CD8-positive, alpha-beta memory T cell (primary cell): ENCODE measurements at places on chromosomes 1 and 21. TPM values are rescaled to one million over a fixed set of nuclear protein-coding genes. Genes with fewer than 3 reads are reported as not detected.

The ATAD3A gene
- total RNA-seq: 97.4 TPM

The OR2T11 gene
- not detected for total RNA-seq

The NES gene
- not detected for total RNA-seq

The ETV3L gene
- not detected for total RNA-seq

The FOXD2 gene
- total RNA-seq: 0.18 TPM

The CACHD1 gene
- total RNA-seq: 0.35 TPM

DNA sequence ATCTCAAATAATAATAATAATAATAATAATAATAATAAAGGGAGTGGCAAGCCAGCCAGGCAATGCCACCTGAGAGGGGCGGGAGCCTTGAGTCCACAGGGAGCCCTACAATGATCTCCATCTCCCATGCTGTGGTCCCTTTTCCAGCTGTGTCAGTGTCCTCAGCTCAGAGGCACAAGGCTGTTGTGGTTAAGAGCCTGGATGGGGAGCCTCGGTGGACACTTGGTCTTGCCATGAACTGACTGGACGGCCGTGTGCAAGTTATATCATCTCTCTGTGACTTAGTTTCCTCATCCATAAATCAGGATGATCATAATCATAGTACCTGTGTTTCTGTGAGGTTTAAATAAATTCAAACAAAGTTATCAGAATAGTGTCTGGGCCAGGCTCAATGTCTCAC lies 127.8 kb upstream of the TIAM1 start:
- DNase-seq: no peak

GRCh38 chr1:4137621-4138415 lies 237.7 kb upstream of the C1orf174 start:
- no peak for DNase-seq

DNA sequence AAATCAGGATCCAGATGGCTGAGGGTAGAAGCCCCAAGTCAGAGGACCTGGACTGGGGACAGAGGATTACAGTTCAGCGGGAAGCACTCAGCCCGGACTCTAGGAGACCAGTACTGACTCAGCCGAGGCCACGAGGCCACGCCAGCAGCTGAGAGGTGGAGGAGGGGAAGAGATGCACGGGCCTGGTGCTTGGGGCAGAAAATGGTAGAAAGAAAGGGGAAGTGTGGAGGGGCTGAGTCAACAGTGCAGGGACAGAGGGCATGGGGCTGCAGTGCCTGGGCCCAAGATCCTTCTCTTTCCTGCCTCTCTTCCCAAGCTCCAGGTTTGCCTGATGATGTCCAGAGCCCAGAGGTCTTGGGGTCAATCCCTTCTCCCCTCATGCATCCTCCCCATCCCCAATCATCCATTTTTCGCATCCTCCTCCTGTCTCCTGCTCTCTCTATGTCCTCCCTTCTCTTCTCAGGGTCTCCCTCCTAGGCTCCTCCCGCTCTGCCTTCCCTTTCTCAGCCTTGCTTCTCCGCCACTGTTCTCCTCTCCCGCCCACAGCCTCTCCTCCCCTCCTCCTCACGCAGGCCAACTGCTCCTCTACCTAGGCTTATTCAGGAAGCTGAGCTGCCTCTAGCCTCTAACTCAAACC lies 7.7 kb downstream of the ARHGEF2 start:
- DNase-seq: no peak

DNA sequence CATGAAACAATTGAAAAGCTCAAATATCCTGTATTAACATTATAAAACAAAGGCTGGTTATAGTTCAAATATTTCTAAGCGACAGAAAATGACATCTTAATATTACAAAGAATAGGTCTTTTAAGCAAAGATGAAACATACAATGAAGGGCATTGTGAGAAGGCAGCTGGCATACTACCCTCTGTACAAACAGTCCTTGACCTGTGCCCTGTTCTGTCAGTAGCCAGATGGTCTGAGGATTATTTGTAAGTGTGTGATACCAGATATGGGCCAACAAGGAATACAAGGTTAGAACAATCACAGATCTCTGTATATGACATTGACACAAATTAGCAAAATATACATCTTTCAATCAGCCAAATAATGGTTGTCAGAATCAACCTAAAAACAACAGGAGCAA lies 1350.4 kb downstream of the AMY1C start:
- DNase-seq: no peak

- DNase-seq: no peak
Observed at GRCh38 chr1:245378311-245378722, 223.5 kb downstream of the KIF26B start.

GRCh38 chr21:34513129-34513675 lies 1.2 kb upstream of the KCNE1 start:
- no peak for DNase-seq

- DNase-seq: no peak
Observed at GRCh38 chr21:40531431-40532110, 315.4 kb downstream of the DSCAM start.

DNA sequence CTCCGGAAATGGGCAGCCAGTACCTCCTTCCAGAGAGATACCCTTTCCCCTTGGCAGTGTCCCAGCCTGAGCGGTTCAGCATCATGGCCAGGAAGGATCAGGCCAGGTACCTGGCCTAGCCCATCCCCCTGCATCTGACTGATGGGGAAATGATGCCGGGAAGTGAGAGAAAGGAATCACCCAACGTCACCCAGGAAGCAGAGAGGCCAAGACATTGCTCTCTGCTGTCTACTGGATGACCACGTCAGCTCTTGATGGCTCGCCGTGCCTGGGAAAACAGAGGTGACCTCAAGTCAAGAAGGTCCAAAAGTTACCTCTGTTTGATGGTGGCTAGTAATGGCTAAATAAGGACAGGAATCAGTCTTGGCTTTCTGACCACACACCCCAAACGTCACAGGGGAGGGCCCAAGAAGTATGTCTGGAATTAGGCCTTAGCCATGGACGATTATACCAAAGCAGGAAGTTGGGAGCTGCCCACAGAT lies 79.0 kb downstream of the MRPL37 start:
- no peak for DNase-seq

DNA sequence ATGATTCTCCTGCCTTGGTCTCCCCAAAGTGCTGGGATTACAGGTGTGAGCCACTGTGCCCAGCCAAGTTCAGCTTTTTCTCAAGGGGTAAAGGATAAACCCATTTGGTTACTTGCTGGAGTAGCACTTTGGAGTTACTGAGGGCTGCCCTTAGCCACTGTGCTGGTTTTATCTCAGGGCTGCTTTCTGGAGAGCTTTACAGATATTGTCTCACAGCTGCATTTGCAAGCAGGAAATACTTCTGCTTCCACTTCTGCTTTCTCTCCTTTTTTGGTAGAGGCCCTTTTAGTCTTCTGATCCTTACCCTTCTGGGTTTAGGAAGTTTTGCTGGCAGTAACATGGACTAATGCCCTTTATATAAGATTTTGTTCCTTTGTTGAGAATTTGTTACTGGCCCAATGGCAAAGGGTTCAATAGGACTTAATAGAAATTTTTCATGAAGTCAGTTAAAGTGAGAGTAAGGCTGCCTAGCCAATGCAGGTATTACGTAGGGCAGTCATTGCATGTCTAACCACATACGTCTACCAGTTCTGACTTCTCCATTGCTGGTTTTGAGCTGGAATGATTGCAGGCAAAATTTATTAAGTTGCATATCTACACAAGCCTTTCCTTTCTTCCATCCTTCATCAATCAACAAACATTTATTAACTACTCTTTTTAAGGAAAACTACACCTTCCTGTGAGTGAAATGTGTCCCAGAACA lies 24.4 kb downstream of the CAP1 start:
- DNase-seq: no peak

DNA sequence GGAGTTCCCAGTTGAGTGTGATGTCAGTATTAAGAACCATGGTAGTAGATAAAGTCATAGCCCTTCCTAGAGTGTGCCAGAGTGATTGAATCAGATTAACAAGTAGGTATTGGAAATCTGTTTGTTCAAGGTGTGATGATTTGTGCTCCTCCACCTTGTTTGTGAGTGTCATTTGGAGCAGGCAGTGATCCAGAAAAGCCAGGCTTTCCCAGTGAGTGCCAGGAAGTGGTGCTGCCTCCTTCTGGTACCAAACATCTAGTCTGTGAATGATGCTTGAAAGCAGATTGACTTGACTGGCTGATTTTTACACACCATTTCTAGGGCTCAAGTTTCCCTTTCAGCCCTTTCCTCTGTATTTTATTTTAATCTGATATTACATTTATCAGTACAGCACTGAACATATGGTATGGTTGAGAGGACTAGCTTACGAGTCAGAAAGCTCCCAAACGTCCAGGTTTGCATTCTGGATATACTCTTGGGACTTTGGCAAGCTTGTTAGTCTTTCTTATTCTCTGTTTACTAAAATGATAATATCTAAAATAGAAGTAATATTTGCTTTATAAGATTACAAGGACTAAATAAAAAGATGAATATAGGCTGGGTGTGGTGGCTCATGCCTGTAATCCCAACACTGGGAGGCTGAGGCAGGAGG lies 100.7 kb downstream of the PATJ start:
- DNase-seq: no peak

GRCh38 chr1:64687725-64688327 lies 57.0 kb upstream of the RAVER2 start:
- no peak for DNase-seq

GRCh38 chr21:36255663-36256062 lies 64.3 kb upstream of the MORC3 start:
- no peak for DNase-seq

- no peak for DNase-seq
Observed at GRCh38 chr1:202228484-202229122, 35.0 kb downstream of the LGR6 start.

DNA sequence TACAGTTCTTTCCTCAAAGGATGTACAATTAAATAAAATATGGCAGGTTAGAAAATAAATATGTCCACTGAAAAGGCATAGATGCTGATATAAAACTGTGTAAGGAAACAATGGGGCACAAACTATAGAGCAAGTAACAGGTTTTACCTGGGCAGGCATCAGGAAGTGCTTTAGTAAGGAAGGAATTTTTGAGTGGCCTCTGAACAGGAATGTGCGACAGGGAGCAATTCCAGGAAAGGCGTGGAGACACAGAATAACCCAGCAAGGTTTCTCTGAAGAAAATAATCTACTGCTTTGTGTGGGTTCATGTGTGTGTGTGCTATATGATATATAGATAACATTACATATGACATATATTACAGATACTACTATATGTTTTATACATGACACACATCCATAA lies 128.4 kb downstream of the RGS21 start:
- no peak for DNase-seq

GRCh38 chr1:57012315-57012714 lies 46.5 kb upstream of the C8B start:
- DNase-seq: no peak

DNA sequence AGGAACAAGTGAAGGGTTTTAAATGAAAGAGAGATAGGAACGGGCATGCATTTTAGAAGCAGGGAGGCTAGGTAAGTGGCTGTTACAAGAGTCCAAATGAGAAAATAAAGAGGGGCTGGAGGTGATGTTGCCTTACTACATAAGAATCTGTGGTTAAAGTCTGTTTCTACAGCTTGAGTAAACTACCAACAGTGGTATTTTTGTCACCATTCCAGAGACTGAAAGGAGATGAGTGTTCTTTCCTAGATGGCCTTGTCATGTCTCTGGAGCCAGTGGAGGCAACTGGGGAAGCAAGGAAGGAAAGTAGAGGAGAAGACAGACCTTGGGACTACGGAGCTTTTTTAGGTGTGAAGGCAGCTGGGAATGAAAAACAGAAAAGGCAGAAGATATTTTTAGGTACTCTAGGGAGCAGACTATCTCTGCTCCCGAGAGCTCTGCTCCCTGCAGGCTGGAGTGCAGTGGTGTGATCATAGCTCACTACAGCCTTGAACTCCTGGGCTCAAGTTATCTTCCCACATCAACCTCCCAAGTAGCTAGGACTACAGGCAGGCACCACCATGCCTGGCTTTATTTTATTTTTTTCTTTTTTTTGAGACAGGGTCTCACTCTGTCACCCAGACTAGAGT lies 12.2 kb downstream of the HDAC1 start:
- DNase-seq: no peak
